ENCODE measurements at places on chromosomes 1 and 21. TPM values are rescaled to one million over a fixed set of nuclear protein-coding genes. Genes with fewer than 3 reads are reported as not detected.
A peak's percentile ranks its signal among the peaks of the same experiment; 100 is the strongest.

GRCh38 chr1:94130851-94131595, 10.1 kb upstream of the ABCA4 start:
- no peak for DNase-seq
- H3K36me3 ChIP-seq, result peaks cover 6% of the 10 kb centered on the region
- no peaks in the 10 kb centered on the region for H3K27me3 ChIP-seq
- peak overlapping the region; percentile 80 for H3K27ac ChIP-seq
- H3K4me3 ChIP-seq, result no peak overlapping the region
- H3K4me1 ChIP-seq, result peaks cover 41% of the 10 kb centered on the region

DNA sequence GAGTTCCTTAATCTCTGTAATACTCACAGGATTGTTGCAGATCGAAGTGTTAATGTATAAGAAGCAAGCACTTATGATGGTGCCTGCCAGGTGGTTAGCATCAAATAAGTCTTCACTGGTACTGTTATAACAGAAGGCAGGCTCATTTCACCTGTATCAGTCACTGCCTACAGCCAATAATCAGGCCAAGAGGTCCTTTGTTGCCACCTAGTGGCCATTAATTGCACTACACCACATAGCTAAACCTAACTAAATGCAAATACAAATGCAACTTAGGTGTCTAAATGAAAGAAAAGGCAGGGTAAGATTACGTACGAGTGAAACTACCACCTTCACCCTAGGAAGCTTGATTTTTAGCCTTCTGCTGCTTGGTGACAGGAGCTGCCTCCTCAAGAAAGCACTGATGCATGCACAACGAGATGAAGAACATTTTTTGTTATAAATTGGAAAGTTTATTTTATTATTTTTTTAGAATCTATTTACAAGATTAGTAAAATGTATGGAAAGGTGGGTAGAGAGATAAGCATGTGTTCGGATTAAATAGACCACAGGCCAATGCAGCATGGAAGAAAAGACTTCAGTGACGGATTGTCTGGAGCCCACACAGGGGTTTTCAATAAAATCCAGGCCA, 334.8 kb upstream of the CAMK1G start:
- H3K27me3 ChIP-seq, result peaks cover 9% of the 10 kb centered on the region
- no peak overlapping the region for H3K4me3 ChIP-seq
- no peak overlapping the region for H3K27ac ChIP-seq
- H3K4me1 ChIP-seq, result peaks cover 25% of the 10 kb centered on the region
- DNase-seq, result peak; percentile 64
- H3K36me3 ChIP-seq, result no peaks in the 10 kb centered on the region

SYCP1 gene
- not detected for total RNA-seq

DNA sequence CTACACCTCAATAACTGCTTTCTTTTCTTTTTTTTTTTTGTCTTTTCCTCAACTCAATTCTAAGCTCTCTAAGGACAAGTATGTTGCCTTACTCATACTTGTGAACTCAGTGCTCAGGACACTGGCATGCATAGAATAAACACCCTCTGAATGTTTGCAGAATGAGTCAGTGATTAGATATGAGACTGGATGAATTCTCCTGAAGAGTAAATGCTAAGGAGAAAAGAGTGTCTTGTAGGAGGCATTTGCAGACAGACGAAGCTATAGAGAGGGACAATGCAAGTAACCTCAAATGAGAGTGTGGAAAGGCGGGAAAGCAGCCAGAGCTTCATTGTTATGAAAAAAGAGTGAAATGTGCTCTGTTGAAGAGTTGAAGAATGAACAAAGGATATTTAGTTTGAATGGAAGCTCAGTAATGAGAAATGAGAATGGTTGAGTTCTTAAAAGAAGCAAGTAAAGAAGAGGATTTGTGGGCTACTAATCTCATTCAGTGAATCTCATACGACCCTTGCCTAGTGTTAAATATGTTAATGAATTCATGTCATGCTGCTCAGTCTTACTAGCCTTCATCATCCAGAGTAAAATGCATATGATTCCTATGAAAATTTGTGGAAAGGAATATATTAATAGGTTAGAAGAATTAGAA, 166.1 kb upstream of the DPYD start:
- no peaks in the 10 kb centered on the region for H3K4me1 ChIP-seq
- H3K27ac ChIP-seq, result no peak overlapping the region
- no peaks in the 10 kb centered on the region for H3K36me3 ChIP-seq
- H3K27me3 ChIP-seq, result no peaks in the 10 kb centered on the region

All from mesothelial cell of epicardium (in vitro differentiated cells).